Right lobe of liver (tissue), 6 donors: ENCODE measurements at places on chromosomes 13 and 19. TPM values are rescaled to one million over a fixed set of nuclear protein-coding genes. Genes with fewer than 3 reads are reported as not detected.

GRCh38 chr19:19297759-19298158 lies 22.6 kb downstream of the SUGP1 start:
- DNase-seq: peak; percentile 86
- peaks cover 38% of the 10 kb centered on the region for H3K4me1 ChIP-seq
- no peak overlapping the region for H3K4me3 ChIP-seq
- peaks cover 7% of the 10 kb centered on the region for H3K36me3 ChIP-seq
- H3K27ac ChIP-seq: no peak overlapping the region

DNA sequence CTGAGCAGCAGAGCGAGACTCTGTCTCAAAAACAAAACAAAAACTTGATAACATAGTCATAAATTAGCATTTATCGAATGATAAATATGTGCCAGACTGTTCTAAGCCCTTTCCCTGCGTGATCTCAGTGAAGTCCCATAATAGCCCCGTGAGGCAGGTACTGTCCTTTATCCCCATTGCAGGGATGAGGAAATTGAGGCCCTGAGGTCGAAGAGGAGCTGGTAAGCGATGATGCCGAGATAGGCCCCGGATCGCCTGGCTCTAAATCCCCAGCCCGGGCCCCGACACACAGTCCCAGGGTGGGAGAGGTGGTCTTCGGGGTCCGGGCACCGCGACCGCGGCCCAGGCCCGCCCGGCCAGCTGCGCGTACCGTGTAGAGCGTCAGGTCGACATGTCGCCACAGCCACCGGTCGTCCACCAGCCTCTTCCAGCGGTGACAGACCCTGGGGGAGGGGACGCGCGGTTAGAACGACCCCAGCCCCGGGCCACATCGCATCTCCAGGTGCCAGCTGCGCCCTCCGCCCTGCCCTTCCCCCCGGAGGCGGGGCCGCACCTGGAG lies 625 bp downstream of the FBXL12 start:
- H3K4me1 ChIP-seq: no peaks in the 10 kb centered on the region
- H3K36me3 ChIP-seq: no peaks in the 10 kb centered on the region
- no peaks in the 10 kb centered on the region for H3K27me3 ChIP-seq
- DNase-seq: no peak

Gene NUFIP1
- total RNA-seq: 2.3 TPM

DNA sequence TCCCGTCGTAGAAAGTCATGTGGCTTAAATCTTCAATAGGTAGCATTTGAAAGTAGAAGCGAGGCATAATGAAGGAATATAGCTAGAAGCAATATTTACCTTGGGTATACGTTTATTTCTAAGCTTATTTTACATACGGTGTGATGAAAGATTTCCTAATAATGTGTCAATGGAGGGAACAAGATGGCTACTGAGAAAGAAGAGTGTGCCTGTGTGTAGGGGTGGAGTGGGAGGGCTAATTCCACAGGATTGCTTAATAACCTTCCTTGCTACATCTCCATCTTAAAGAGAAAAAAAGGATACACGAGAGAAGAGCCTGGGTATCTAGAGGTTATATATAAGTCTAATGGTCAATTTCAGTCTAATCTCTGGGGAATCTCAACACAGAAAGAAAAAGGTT lies 2.0 kb downstream of the SPART start:
- no peaks in the 10 kb centered on the region for H3K4me1 ChIP-seq
- no peak for DNase-seq
- H3K36me3 ChIP-seq: no peaks in the 10 kb centered on the region
- H3K27ac ChIP-seq: no peak overlapping the region
- H3K4me3 ChIP-seq: no peak overlapping the region

- H3K27ac ChIP-seq: no peak overlapping the region
- DNase-seq: peak; percentile 59
- no peaks in the 10 kb centered on the region for H3K27me3 ChIP-seq
- no peaks in the 10 kb centered on the region for H3K36me3 ChIP-seq
- H3K4me3 ChIP-seq: no peak overlapping the region
Measured at GRCh38 chr19:38095411-38096308, 128.4 kb downstream of the DPF1 start.
